Activated T-helper 17 cell treated with anti-CD3 and anti-CD28 coated beads, Interleukin-2, amount 50 U/mL, for 72 hours (primary cell): ENCODE measurements at places on chromosomes 11 and 22. TPM values are rescaled to one million over a fixed set of nuclear protein-coding genes. Genes with fewer than 3 reads are reported as not detected.

The CNGA4 gene
- total RNA-seq = not detected

The NLRP6 gene
- 0.43 TPM for total RNA-seq

The SHANK3 gene
- not detected for total RNA-seq

The TRIM51 gene
- not detected for total RNA-seq

The SLC43A3 gene
- total RNA-seq = 386 TPM
